ENCODE measurements at places on chromosomes 12 and 14.

- DNase-seq = peak; percentile 88
Measured at GRCh38 chr14:45253070-45253753, at the start of gene MIS18BP1. Gene MIS18BP1 (minus strand): TSS chr14:45253202. CDS start chr14:45247286, 5,916 bp downstream.

GRCh38 chr12:52632656-52633055 lies 14.3 kb upstream of the KRT73 start:
- DNase-seq = no peak

- DNase-seq = no peak
Measured at GRCh38 chr12:1457901-1458300, 136.5 kb downstream of the FBXL14 start.

- no peak for DNase-seq
Measured at GRCh38 chr12:1575408-1576401, 18.7 kb downstream of the FBXL14 start.

- DNase-seq = no peak
Measured at GRCh38 chr14:33794791-33795305, 156.0 kb downstream of the EGLN3 start.

- no peak for DNase-seq
Measured at GRCh38 chr12:97321621-97322020, 141.0 kb upstream of the RMST start.

GRCh38 chr14:61140872-61141271 lies 140.3 kb downstream of the TMEM30B start:
- DNase-seq = no peak

GRCh38 chr12:8596561-8596960 lies 16.1 kb downstream of the AICDA start:
- DNase-seq = no peak

DNA sequence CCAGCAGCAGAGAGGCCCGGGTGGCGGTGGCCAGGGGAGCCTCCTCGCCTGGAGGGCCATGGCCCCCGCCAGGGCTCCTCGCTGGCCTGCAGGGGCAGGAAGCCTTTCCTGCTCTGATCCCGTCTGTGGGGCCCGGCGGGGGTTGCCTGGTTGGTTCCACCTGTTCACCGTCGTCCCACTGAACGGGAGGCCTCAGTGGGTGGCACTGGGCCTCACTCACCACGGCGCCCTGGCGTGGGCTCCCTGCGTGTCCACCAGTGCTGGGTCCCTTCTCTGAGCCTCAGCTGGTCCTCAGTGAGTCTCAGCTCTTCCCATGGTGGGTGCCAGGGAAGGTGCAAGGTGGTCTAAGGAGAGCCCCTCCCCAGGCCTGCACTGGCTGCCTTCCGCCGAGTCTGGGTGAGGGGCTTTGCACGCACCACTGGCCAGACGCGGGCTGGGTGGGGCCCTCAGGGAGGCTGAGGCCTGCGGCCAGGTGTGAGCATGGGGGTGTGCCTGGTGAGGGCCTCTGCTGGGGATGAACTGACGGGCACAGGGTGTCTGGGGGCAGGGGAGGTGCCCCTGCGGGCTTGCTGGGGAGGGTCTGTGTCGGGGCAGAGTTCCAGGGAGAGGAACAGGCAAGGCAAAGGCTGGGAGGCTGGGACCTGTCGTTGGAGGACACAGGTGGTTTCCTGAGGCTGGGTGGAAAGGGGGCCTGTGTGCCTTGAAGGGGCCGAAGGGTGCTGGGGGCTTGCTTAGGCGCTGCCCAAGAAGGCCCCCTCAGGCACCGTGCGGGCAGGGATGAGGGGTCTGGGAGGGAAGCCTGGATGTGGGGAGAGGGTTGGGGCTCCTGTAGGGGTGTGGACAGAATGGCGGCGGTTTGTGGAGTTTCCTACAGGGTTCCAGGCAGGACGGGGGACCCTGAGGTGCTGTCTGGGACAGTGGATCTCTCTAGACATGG lies 339.8 kb downstream of the TMEM121 start:
- DNase-seq = no peak

GRCh38 chr14:100864960-100865681 lies 38.4 kb downstream of the RTL1 start:
- DNase-seq = no peak

DNA sequence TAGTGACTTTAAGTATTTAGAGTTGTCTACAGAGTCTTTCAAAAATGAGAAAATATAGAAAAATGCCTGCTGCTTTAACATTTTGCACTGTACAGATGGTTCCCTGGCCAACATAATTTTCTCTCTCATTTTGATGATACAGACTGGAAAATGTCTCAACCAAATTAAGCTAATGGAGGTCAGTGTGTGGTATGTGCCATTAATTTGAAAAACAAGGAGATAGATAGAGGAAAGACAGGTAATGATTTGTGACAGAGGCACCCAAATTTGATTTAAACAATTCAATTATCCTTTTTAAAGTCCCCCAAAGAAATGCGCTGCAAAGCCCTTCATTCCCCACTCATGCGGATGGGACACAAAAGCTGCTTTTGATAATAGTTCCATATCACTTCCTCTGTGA lies 140.0 kb downstream of the ASCL1 start:
- no peak for DNase-seq

- DNase-seq = no peak
Measured at GRCh38 chr14:99256483-99256874, 15.5 kb downstream of the BCL11B start.

DNA sequence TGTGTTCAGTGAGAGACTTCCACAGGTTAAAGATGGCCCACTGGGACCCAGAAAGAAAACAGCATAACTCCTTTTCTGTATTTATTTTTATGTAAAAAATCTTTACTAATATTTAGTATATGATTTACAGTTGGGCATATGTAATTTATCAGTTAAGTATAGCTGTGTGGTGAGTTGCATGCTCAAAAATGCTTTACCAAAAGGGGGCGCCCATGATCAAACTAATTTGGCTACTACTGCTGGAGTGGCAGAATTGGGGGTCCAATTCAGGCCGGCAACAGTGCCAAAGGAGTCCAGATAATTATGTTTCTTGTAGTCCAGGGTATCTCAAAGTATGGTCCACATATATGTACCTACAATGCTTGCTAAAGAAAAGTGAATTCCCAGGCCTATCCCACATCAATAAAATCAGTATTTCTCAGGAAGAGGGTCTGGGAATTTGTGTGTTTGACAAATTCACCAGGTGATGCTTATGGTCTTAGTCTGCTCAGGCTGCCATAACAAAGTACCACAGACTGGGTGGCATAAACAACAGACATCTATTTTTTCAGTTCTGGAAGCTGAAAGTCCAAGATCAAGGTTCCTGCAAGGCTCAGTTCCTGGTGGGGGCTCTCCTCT lies 152.0 kb downstream of the KTN1 start:
- DNase-seq = peak; percentile 22

GRCh38 chr12:59677857-59678256 lies 82.0 kb downstream of the SLC16A7 start:
- no peak for DNase-seq

DNA sequence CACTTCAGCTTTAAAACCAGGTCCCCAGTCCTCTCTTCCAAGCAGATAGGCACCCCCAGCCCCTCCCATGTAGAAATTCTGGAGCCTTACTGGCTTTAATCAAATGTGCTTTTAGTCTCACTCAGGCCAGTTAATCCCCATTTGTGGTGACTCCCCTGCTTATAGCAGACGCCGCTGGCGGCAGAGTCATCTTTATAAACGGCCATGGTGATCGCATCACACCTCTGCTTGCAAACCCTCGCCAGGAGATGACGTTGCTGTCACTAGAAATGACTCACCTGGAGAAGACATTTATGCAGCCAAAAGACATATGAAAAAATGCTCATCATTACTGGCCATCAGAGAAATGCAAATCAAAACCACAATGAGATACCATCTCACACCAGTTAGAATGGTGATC lies 369.3 kb downstream of the VRK1 start:
- DNase-seq = no peak

- DNase-seq = no peak
Measured at GRCh38 chr12:56414401-56414800, 34.8 kb downstream of the TIMELESS start.

DNA sequence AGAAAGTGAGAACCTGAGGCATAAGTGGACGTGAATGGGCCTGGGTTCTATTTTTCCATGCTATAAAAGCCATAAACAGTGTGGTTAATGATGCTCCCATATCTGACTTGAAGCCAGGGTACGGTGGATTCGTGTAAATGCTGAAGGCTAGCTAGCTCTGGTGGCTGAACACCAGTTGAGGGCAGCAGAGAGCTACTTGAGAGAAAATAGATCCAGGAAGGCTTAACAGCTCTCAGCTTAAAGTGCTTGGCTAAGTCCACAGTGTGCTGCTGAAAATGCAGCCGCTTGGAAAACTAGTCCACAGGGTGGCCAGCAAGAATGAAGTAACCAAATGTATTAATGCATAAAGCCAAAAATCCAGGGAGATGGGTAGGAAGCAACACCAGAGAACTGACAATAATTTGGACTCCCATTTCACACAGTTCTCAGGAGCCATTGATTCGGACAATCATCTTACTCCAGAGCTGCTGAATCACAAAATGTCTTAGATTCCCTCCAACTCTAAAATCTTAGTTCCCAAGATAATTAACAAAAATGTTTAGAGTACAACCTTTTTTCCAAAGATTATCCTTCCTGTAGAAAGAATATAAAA lies 15.0 kb upstream of the FOXG1 start:
- DNase-seq = no peak

DNA sequence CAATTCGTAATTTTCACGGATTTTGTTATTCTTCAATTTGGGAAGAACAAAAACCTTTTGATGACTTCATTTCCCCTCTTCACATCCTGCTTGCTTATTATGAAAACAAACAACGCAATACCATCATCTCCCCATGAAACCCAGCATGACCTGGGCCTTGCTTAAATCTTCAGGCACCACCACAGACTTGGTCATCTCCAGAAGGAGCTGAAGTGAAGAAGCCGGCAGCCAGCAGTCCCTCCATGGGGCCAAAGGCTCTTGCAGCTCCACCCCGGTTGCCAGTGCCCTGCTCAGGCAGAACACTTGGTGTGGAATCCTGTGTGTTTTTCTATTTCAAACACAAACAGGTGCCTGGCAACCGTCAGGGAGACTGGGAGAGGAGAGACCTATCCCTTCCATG lies 982.9 kb upstream of the TMEM132C start:
- DNase-seq = no peak

GRCh38 chr12:1518591-1519516 lies 75.5 kb downstream of the FBXL14 start:
- DNase-seq = no peak

DNA sequence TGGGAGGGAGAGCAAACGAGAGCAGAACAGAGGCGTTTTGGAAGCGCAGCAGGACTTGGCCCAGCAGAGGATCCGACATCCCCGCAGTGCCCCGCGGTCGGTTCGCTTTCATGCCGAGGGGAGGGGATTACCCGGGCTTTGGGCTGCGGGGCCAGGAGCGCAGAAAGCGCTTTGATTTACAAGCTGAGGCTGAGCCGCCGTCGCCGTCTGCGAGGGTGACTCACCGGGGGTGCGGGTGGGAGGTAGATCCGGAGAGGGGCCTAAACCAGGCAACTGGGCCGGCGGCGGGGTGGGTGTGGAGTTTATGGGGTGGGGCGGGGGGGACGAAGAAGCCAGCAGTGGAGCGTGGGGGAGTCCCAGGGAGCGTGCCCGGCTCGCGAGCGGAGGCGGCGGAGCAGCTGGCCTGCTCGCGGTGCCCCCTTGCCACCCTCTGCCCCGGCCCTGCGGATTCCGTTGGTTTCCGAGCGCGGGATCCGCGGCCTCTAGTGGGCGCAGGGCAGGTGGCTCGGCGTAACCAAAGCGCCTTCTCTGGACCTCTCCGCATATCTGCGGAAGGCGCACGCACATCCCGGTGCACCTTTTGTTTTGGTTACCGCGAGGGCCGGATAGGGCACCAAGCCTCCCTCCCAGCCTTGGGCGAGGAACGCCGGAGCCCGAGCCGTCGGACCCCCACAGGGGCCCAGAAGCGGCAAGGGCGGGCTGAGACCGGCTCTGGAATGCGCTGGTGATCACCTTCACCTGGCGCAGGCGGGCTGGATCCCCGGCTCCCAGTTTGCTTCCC lies 2.6 kb downstream of the SIX4 start:
- peak; percentile 20 for DNase-seq

DNA sequence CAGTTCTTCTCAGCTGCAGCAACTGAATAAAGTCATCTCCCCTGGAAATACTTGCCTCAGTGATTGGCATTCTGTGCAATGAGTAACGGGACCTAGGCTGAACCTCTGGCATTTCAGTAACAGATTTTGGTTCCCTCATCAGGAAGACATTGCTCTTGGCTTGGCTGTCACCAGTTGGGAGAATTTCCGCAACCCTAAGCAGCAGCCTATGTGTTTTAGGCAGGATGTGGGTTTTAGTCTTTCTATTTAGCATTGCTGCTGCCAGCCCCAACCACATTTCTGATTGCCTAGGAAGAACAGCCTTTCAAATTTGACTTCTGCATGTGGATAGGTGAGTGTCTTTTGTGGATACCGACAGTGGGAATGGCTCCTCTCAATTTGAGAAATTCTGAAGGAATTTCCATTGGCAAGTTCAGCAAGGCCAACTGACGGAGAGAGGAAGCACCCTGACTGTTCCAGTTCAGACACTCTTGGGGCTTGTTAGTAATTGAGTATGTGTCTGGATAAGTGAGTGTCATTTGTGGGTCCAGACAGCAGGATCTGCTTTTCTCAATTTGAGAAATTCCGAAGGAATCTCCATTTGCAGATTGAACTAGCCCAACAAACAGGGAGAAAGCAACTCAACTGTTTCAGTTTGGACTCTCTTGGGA lies 19.0 kb upstream of the CLEC2A start:
- DNase-seq = peak; percentile 10

- peak; percentile 50 for DNase-seq
Measured at GRCh38 chr12:121038861-121039668, at the start of gene OASL. Gene OASL (minus strand): TSS chr12:121039246. CDS start chr12:121038971, 275 bp downstream.

GRCh38 chr12:124625867-124626675 lies 58.7 kb upstream of the NCOR2 start:
- DNase-seq = no peak

DNA sequence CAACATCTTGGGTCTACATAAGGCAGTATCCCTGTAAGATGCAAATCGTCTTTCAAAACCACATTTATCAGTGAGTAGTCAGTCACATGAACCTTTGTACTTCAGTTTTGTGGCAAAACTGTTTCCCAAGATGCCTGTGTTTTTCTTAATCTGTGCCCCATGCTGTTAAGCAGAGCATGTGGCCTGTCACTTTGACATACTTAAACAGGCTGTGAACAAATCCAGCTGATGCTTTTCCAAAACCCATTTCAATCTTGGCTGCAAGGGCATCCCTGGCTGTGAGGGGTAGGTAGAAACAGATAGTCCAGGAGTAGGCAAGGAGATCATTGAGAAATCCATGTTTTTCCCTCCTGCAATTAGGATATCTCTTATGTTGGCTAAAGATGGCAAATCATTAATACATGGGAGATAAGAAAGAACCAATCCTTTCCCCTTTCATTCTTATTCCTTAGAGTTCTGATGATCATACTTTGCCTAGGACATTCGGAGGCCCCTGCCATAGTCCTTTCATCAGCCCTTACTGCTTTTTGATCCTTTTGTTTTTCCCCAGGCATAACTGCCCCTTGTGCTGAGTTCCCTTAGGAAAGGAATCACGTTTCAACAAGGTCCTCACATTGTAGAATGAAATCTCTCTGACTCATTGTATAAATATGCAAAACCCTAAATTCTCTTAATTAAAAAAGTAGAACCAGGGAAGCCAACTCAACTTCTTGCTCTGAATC lies 121.1 kb upstream of the EEA1 start:
- DNase-seq = no peak

GRCh38 chr12:11723993-11724392 lies 74.5 kb downstream of the ETV6 start:
- DNase-seq = no peak

GRCh38 chr12:49909826-49910225 lies 6.1 kb upstream of the FAIM2 start:
- DNase-seq = no peak

Data from activated T-helper 1 cell treated with Interleukin-2 at 50 U/mL for 16 hours (primary cell).